ENCODE measurements at places on chromosomes 4 and X. TPM values are rescaled to one million over a fixed set of nuclear protein-coding genes. Genes with fewer than 3 reads are reported as not detected.
A peak's percentile ranks its signal among the peaks of the same experiment; 100 is the strongest.

The PHOX2B gene
- not detected for total RNA-seq

The XAGE5 gene
- total RNA-seq, result not detected

The ZC4H2 gene
- 7.3 TPM for total RNA-seq

The PAGE4 gene
- total RNA-seq, result 22.4 TPM

The CD99 gene
- total RNA-seq, result 407 TPM

The NMU gene
- total RNA-seq, result not detected

The GALNTL6 gene
- total RNA-seq, result not detected

The NEUROG2 gene
- total RNA-seq, result not detected

- no peak for DNase-seq
Observed at GRCh38 chr4:98343626-98344025, 82.4 kb downstream of the RAP1GDS1 start.

- peak; percentile 28 for DNase-seq
Observed at GRCh38 chr4:7811536-7812191, 128.0 kb downstream of the AFAP1 start.

- DNase-seq, result peak; percentile 47
Observed at GRCh38 chrX:13463608-13464007, 105.8 kb upstream of the EGFL6 start.

GRCh38 chrX:101252634-101253033 lies 33.0 kb downstream of the DRP2 start:
- DNase-seq, result no peak

DNA sequence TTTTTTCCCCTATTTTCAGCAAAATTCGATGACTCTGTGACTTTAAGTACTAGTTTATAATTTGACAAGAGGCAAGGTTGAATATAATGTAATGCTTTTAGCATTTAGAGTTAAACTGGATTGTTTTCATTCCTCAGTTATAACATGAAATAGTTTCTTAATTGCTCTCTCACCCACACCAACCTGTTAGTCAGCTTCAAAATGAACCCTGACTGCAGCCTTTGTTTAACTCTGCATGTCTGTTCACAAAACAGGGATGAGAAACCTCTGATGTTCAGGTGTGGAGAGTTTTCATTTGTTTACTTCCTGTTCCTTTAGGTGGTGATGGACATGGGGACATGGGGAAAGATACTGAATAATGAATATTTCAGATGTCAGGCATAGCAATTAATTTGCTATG lies 49.9 kb upstream of the MND1 start:
- no peak for DNase-seq

DNA sequence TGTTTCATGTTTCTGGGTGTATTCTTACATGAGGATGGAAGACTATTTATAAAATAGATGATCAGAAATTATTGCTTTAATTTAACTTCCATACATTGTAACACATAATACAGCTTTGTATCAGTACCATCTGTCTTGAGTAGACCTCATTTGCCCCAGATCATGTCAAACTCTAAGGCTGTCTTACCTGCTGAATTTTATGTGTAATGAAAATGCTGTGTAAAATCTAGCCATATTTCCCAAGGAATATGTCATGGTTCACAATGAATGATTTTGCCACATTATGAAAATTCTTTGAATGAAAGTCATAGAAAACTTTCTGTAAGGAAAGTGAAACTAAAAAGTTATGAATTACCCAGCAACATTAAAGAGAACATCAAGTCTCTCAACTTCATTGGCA lies 7.4 kb downstream of the BDH2 start:
- DNase-seq, result no peak

- no peak for DNase-seq
Observed at GRCh38 chr4:146053891-146054290, 115.3 kb upstream of the ZNF827 start.

DNA sequence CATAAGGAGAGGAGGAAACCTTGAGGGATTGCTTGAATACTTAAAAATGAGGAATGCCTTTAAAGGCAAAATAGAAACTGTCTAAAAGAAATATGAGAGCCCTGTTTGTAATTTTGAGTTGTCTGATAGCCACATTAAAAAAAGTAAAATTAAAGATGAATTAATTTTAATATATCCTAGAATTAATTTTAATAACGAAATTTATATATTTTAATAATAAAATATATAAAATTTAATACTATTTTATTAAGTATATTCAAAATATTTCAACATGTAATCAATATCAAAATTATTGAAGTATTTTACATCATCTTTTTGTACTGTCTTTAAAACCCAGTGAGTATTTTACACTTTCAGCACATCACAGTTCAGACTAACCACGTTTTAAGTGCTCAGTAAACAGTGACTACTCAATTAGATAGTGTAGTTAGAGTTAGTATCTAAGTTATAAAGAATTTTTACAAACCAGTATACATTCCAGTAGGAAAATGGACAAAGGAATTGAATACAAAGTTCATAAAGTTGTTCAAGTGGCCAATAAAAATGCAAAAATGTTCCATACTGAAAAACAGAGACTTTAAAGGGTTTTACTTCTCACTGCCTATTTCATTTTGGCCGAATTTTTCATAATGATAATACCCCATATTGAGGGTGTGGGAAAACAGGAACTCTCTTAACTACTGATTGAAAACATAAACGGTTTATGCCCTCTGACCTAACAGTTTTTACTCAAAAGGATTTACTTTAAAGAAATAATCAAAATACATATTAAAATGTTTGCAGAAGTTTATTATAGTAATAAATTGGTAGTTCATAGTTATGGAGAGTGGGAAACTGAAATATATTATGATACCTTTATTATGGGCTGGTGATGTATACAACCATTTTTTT lies 2.9 kb downstream of the SLC30A9 start:
- no peak for DNase-seq

DNA sequence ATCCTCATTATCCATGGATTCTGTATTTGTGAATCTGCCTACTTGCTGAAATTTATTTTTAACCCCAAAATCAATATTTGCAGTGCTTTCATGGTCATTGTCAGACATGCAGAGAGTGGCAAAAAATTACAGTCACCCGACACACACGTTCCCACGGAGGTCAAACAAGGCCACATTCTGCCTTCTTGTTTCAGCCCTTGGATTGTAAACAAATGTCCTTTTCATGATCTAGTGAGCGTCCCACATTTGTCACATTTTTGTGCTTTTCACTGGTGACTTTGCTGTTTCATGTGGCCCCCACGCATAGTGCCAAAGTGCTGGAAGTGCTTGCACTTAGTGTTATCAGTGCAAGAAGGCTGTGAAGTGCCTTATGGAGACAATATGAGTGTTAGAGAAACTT lies 45.0 kb downstream of the SOD3 start:
- DNase-seq, result no peak

DNA sequence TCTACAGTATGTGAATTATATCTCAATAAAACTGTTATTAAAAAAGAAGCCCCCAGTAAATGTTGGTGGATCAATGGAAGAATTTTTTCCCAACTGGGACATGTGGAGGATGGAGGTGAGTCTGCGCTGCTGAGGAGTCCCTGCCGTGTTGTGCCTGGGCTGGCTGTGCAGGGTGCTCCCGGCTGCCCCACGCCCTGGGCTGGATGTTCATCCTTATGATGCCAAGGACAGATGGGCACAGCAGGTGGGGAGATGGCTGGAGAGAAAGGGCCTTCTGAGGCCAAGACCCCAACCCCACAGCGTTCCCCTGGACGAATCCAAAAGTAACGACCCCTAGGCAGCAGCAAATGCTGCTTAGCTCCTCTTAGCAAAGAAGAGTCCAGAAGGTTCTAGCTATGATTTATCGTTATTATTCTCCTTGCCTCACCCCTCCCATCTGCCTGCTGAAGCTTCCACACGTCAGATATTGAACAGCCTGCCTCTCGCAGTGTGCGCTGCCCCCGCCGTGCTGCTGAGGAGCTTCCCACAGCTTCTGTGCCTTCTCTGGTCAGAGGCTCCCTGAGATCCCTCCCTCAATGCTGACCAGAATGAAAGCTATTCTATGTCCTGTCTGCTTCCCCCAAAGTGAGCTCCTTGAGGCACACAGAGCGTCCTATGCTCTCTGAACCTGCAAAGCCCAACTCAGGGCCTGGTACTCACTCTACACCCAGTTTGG lies 26.5 kb downstream of the HMX1 start:
- DNase-seq, result peak; percentile 11

DNA sequence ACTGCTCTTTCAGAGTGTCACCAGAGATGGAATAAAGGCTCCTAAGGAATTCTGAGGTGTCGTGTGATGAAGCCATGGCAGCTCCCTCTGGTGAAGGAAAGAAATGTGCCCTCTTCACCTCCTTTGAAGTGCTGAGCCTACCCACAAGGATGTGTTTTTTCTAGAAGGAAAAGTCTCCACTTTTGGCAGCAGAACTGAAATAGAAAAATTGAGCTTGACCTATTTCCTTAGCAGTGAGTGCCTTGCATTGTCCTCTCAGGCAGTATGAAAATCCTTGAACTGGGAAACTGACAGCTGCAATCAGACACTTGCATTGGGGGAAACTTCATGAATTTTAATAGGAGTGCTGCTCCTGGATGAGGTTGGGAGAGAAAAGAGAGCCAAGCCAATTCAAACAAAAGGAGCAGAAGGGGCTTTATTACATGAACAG lies 95.2 kb downstream of the DCLK2 start:
- DNase-seq, result no peak

GRCh38 chrX:107576392-107576791 lies 51.9 kb upstream of the PRPS1 start:
- DNase-seq, result no peak

DNA sequence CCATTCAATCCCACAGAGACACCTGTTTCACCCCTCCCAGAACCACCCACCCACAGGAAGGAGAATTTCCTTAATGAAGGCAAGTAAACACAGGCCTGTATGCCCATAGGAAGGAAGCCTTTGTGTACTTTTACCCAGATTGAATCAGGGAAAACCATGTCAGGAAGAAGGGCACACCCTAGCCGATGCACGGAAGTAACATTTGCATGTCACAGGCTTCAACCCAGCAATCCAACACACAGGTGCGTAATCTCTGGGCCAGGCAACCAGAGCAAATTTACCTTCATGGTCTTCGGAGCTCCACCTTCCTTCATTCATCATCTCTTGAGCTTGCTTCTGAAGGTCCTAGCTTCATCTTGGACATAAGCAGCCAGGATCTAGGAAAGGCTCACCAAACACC lies 206.3 kb downstream of the SHROOM3 start:
- no peak for DNase-seq

GRCh38 chr4:1152290-1152689 lies 20.1 kb downstream of the SPON2 start:
- DNase-seq, result no peak

- peak; percentile 4 for DNase-seq
Observed at GRCh38 chrX:151825925-151826485, 86.7 kb upstream of the MAGEA4 start.

DNA sequence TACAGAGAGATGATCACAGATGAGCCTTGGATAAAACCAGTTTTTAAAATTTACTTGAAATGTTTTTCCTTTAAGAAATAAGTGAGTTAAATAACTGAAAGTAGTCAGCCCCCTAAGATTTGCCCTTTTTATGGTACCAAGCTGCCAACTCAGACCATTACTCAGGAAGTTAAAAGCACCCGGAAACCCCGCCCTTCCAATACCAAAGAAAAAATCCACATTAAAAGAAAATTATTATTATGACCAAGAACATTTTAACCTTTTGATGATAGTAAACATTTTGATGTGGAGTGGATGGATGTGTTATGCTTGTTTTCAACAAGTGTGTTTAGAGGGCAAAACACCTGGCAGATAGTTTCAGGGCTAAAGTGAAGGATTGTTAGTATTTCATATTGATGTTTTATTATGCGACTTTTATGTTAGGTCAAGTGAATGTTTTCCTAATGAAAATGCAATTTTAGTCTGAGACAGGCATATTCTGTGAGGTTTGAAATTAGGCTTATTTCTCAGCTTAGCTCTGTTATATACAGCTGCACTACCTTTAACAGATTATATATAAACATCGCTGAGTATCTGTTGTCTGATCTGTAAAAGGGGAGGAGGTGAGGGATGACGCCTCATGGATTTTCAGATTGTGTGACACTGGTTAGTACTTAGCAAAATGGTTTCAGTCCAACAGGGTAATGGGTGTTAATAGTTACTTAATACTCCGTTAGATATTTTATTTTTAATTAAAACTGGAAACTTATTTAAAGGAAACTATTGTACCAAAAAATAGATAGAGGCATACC lies 89.0 kb downstream of the KDM6A start:
- no peak for DNase-seq

DNA sequence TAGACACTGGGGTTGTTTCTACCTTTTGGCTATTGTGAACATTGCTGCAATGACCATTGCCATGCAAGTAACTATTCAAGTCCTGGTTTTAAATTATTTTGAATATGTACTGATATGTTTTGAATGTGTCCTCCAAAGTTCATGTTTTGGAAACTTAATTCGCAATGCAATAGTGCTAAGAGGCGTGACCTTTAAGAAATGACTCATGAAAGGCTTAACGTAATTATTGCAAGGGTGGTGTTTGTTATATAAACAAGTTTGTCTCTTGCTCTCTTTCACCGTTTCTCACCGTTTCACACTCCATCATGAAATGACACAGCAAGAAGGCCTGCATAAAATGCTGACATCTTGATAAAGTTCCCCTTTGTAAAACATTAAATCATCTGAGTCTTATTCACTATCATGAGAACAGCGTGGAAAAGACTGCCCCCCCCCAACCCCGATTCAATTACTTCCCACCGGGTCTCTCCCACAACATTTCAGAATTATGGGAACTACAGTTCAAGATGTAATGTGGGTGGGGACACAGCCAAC lies 506.9 kb upstream of the FAM47C start:
- DNase-seq, result no peak

- no peak for DNase-seq
Observed at GRCh38 chr4:81622028-81622427, 150.3 kb upstream of the RASGEF1B start.

- no peak for DNase-seq
Observed at GRCh38 chr4:22787753-22788375, 95.1 kb downstream of the GBA3 start.

DNA sequence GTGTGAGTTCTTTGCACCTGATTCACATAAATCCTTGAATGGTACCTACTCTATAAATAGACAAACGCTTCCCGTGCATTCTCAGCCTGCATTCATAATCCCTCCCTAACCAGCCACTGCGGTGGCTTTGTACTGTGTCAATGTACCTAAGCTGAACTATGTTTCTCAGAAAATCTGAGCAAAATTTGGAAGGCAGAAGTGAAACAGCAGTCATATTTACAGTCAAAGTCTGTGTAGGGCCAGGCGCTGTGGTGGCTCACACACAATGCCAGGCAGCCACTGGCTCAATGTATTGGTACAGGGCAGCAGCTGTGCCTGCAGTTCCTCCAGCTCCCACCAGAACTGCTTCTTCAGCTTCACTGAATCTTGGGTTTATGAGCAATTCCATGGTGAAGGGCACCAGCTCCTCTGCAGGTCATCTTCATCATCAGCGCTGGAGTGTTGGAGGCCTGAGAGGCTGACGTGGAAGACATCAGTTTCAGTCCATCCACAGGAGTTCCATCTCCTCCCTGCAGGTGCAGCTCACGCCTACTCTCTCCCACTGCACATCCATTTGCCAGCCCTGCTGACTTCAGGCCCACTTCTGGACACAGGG lies 32.3 kb upstream of the IRF2 start:
- peak; percentile 5 for DNase-seq

GRCh38 chrX:23900220-23900797 lies 7.4 kb downstream of the APOO start:
- DNase-seq, result no peak
